MCF 10A (cell line): ENCODE measurements at places on chromosomes 1 and 21.

DNA sequence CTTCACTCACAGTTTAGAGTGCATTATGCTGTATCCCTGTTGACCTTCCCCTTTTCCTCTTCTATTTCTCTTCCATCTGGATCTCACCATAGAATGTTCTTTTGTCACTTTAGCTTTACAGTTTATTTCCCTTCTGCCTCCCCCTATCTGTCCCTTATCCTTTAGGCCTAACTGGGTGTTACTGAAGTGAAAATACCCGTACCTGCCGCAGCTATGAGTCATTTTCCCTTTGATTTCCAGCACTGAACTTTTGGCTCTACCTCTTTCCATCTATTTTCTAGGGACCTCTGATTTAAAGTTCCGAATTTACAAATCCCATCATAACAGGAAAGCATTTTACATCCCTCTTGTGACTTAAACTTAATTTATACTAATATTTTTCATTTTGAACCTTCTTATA lies 19.7 kb downstream of the ITSN1 start:
- DNase-seq, result no peak
- H3K27ac ChIP-seq, result peak overlapping the region; percentile 43
- H3K4me3 ChIP-seq, result no peak overlapping the region

GRCh38 chr1:178706432-178706831 lies 18.6 kb upstream of the RALGPS2 start:
- H3K27ac ChIP-seq, result no peak overlapping the region
- no peaks in the 10 kb centered on the region for H3K27me3 ChIP-seq
- peaks cover 25% of the 10 kb centered on the region for H3K4me1 ChIP-seq
- H3K4me3 ChIP-seq, result no peak overlapping the region
- peak; percentile 70 for DNase-seq
- no peaks in the 10 kb centered on the region for H3K36me3 ChIP-seq

- H3K27me3 ChIP-seq, result peaks cover 30% of the 10 kb centered on the region
- H3K36me3 ChIP-seq, result peaks cover 6% of the 10 kb centered on the region
- no peak for DNase-seq
- H3K4me1 ChIP-seq, result no peaks in the 10 kb centered on the region
Observed at GRCh38 chr21:33096426-33096825, 26.5 kb downstream of the OLIG1 start.

- peak; percentile 27 for DNase-seq
- no peak overlapping the region for H3K4me3 ChIP-seq
- H3K27me3 ChIP-seq, result no peaks in the 10 kb centered on the region
- peaks cover 20% of the 10 kb centered on the region for H3K36me3 ChIP-seq
Observed at GRCh38 chr21:46294647-46295176, 8.6 kb downstream of the YBEY start.

DNA sequence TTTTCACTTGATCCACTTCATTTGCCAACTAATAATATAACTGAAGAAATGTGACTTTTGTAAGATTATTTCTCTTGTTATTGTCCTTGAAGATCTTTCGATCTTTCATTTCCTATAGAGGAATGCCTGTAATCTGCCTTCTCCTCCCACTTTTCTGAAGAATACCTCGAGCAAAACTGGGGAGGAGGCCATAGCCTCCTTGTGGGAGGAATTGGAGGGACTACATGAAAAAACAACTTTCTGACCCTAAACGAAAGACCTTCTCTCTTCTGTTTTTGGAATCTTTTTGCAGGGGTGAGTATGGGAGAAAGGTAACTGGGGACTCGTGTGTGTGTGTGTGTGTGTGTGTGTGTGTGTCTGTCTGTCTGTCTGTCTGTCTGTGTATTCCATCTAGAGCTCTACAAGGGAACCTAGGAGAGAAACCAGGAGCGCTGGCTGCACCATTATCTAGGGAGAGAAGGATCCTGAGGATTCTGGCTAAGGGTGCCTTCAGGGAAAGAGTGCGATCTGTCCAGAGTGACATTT lies 32.4 kb upstream of the MAB21L3 start:
- peaks cover 23% of the 10 kb centered on the region for H3K36me3 ChIP-seq
- H3K27ac ChIP-seq, result no peak overlapping the region
- no peaks in the 10 kb centered on the region for H3K27me3 ChIP-seq

- peak; percentile 23 for DNase-seq
- H3K4me3 ChIP-seq, result no peak overlapping the region
- H3K27me3 ChIP-seq, result no peaks in the 10 kb centered on the region
- H3K4me1 ChIP-seq, result peaks cover 29% of the 10 kb centered on the region
Observed at GRCh38 chr1:66834926-66835325, 33.9 kb upstream of the INSL5 start.
